Stomach (tissue), 19 donors: ENCODE measurements at places on chromosomes 16 and 17.

- peak overlapping the region; percentile 96 for H3K4me3 ChIP-seq
- peak overlapping the region; percentile 95 for H3K27ac ChIP-seq
- no peak for DNase-seq
- no peaks in the 10 kb centered on the region for H3K36me3 ChIP-seq
- peaks cover 16% of the 10 kb centered on the region for H3K4me1 ChIP-seq
- no peaks in the 10 kb centered on the region for H3K27me3 ChIP-seq
Measured at GRCh38 chr16:69763599-69763942, 1.4 kb downstream of the WWP2 start.

DNA sequence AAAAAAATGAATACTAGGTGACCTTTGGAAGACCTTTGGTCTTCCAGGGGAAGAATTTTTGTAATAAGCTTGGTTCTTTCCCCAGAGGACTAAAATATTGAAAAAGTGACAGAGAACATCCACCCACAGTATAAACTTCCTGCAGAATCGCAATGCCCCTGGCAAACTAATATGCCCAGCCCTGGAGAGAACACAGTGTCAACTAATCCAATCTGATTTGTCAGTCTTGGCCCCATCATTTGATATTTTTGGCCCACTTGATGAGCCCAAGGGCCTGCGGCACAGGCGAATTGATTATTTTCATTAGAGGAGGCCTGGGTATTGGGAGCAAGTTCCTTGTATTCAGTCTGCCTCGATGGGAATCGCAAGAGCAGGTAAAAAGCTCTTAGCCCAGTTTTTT is 98.4 kb downstream of the MAP2K6 start:
- no peak overlapping the region for H3K4me3 ChIP-seq
- no peak for DNase-seq
- peaks cover 17% of the 10 kb centered on the region for H3K36me3 ChIP-seq
- no peak overlapping the region for H3K27ac ChIP-seq
- H3K27me3 ChIP-seq, result no peaks in the 10 kb centered on the region

- H3K4me3 ChIP-seq, result no peak overlapping the region
- H3K36me3 ChIP-seq, result no peaks in the 10 kb centered on the region
- peak overlapping the region; percentile 70 for H3K27ac ChIP-seq
- H3K4me1 ChIP-seq, result peaks cover 19% of the 10 kb centered on the region
- DNase-seq, result peak; percentile 61
- H3K27me3 ChIP-seq, result no peaks in the 10 kb centered on the region
Measured at GRCh38 chr17:19346351-19347255, 15.9 kb downstream of the B9D1 start.

GRCh38 chr17:78441271-78441971 is 63.0 kb downstream of the PGS1 start:
- no peak overlapping the region for H3K4me3 ChIP-seq
- H3K36me3 ChIP-seq, result no peaks in the 10 kb centered on the region
- peaks cover 16% of the 10 kb centered on the region for H3K27me3 ChIP-seq
- H3K27ac ChIP-seq, result no peak overlapping the region

GRCh38 chr17:63945784-63946439 is 13.8 kb upstream of the CD79B start:
- no peaks in the 10 kb centered on the region for H3K4me1 ChIP-seq

- H3K27me3 ChIP-seq, result no peaks in the 10 kb centered on the region
- no peaks in the 10 kb centered on the region for H3K4me1 ChIP-seq
- H3K27ac ChIP-seq, result no peak overlapping the region
- no peak for DNase-seq
Measured at GRCh38 chr16:88047462-88047861, 96.2 kb downstream of the BANP start.

- no peak for DNase-seq
- no peaks in the 10 kb centered on the region for H3K4me1 ChIP-seq
- H3K4me3 ChIP-seq, result no peak overlapping the region
Measured at GRCh38 chr16:52976539-52977167, 76.0 kb downstream of the CHD9NB start.

DNA sequence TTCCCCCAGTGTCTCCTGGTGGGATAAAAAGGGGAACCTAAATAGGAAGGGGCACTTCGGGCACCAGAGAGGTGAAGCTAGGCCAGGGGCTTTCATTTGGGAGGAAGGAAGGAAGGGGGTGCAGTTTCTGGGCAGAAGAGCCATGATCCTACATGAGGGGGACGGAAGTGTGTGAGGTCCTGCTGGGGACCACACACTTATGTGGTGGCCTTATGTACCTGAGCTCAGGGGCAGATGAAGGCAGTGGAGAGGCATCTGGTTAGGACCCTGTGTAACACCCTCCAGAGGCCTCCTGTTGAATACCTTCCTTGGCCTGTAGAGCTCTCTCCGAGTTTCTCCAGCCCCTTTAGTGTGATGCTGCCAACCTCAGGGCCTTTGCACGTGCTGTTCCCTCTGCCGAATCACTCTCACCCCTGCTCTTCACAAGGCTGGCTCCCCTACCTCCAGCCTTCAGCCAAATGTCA is 21.2 kb downstream of the IGFBP4 start:
- no peak overlapping the region for H3K4me3 ChIP-seq
- peaks cover 45% of the 10 kb centered on the region for H3K4me1 ChIP-seq
- no peak overlapping the region for H3K27ac ChIP-seq
- H3K27me3 ChIP-seq, result no peaks in the 10 kb centered on the region

- DNase-seq, result no peak
- peaks cover 25% of the 10 kb centered on the region for H3K4me1 ChIP-seq
- H3K36me3 ChIP-seq, result peaks cover 9% of the 10 kb centered on the region
- peak within 1 kb of the TSS; percentile 79 for H3K4me3 ChIP-seq
- no peaks in the 10 kb centered on the region for H3K27me3 ChIP-seq
- peak within 1 kb of the TSS; percentile 97 for H3K27ac ChIP-seq
Measured at GRCh38 chr17:68457168-68457538, at the start of gene WIPI1. Gene WIPI1, minus strand, starts transcription at chr17:68457496. Its CDS starts 75 bp downstream, at chr17:68457421.

DNA sequence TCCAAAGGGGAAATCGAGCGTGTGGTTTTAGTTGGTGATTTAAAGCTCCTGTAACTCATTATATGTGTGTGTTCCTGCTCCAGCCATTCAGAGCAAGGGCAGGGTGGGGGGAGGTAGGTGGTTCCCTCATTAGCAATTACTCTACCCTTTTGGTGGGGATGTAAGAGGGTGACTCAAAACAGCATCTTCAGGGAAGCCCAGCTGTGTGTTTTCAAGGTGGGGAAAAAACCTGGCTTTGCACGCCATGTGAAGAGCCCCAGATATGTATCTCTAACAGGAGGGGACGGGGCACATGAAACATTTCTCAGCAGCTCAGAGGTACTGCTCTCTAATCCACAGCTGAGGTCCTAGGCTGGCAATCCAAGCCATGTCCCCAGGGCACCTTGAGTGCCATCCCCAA is 241.3 kb upstream of the ZFHX3 start:
- H3K36me3 ChIP-seq, result no peaks in the 10 kb centered on the region
- H3K4me3 ChIP-seq, result no peak overlapping the region
- H3K4me1 ChIP-seq, result no peaks in the 10 kb centered on the region
- DNase-seq, result no peak
- no peak overlapping the region for H3K27ac ChIP-seq
- peaks cover 23% of the 10 kb centered on the region for H3K27me3 ChIP-seq

- no peaks in the 10 kb centered on the region for H3K27me3 ChIP-seq
- H3K36me3 ChIP-seq, result peaks cover 15% of the 10 kb centered on the region
- H3K4me1 ChIP-seq, result peaks cover 36% of the 10 kb centered on the region
- no peak for DNase-seq
- H3K27ac ChIP-seq, result peak overlapping the region; percentile 97
- H3K4me3 ChIP-seq, result peak overlapping the region; percentile 61
Measured at GRCh38 chr16:70345840-70346239, 863 bp upstream of the DDX19A start.

GRCh38 chr16:60989592-60989991 is 1046.6 kb downstream of the CDH8 start:
- no peaks in the 10 kb centered on the region for H3K4me1 ChIP-seq
- DNase-seq, result no peak
- no peak overlapping the region for H3K4me3 ChIP-seq

- H3K27me3 ChIP-seq, result no peaks in the 10 kb centered on the region
- DNase-seq, result no peak
- no peak overlapping the region for H3K4me3 ChIP-seq
Measured at GRCh38 chr16:23876256-23876896, 40.6 kb downstream of the PRKCB start.
